Endothelial cell (in vitro differentiated cells): ENCODE measurements at places on chromosomes 12 and 14.
A peak's percentile ranks its signal among the peaks of the same experiment; 100 is the strongest.

- DNase-seq, result peak; percentile 89
Measured at GRCh38 chr14:77053046-77053841, 24.7 kb upstream of the IRF2BPL start.

- DNase-seq, result no peak
Measured at GRCh38 chr12:1796515-1797010, 23.8 kb upstream of the LRTM2 start.

DNA sequence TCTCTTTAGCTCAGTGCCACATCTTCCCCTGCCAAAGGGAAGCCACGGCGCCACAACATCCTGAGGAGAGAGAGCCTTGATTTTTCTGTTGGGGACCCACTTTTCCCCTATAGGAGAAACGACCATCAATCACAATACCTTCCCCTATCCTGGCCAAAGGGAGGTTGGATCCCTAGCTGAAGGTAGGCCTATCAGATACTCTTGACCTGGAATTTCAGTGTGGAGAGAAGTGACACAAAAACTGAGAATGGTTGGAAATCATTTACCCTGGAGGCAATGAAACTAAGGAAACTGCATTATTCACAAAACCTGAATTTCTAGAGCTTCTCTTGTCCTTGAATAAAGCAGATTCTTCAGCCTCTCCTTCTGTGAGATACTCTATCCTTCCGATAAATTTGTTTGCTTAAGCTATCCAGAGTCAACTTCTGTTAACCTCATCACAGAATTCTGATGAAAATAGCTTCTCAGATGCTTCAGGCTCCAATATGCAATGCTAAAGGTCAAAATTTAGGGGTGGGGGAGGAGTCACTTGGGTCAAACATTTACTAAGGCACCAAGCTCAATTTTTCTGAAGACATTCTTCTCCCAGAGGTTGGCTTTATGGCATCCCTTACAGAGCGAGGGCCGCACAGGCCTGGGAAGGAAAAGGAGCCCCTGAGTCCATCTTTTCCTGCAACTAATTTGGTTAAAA lies 27.0 kb upstream of the DUSP6 start:
- DNase-seq, result no peak

DNA sequence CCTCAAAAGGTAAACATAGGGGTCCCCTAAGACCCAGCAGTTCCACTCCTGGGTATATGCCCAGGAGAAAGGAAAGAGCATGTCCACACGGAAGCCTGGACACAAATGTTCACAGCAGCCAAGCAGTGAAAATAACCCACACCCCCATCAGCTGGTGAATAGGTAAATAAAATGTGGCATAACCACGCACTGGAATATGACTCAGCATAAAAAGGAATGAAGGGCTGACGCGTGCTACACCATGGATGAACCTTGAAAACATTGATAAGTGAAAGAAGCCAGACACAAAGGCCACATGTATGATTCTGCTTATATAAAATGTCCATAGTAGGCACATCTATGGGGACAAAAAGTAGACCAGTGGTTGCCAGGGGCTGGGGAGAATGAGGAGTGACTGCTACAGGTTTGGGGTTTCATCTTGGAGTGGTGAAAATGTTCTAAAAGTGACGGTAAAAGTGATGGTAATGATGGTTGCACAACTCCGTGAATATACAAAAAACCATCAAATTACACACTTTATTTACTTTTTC lies 3.8 kb upstream of the SCARB1 start:
- no peak for DNase-seq

- peak; percentile 25 for DNase-seq
Measured at GRCh38 chr12:7959701-7960121, 23.7 kb upstream of the SLC2A3 start.

DNA sequence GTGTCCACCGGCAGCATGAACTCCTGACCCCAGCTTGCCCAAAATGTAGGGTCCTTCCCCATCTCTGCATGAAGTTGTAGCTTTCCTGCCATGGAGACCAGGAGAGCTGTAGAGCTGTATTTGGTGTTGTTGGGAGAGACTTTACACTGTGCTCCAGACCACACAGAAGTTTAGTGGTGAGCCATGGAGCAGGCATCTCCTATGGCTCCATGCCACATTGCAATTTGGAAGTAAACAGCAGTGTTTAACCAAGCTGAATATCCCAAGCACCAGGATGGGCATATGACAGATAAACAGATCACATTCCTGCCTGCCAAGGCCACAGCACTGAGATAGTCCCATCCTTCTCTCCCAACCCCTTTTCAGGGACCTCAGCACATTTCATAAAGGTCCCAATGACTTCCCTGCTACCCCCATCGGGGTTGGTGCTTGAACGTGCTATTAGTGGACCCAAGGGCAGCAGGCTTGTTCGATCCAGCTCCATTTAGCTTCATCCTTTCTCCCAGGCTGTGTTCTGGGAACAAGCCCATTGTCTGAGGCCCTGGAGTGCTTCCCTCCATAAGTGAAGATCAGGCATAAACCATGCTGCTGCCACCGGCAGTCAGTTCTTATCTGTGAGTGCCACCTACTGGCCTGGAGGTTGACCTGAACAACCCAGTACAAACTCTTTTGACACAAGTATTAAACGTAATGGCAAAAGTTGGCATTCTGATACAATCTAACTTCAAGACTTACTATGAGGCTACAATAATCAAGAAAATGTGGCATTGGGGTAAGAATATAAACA lies 172.3 kb upstream of the ATXN7L3B start:
- peak; percentile 8 for DNase-seq

GRCh38 chr12:106291342-106291741 lies 11.2 kb upstream of the TCP11L2 start:
- no peak for DNase-seq

DNA sequence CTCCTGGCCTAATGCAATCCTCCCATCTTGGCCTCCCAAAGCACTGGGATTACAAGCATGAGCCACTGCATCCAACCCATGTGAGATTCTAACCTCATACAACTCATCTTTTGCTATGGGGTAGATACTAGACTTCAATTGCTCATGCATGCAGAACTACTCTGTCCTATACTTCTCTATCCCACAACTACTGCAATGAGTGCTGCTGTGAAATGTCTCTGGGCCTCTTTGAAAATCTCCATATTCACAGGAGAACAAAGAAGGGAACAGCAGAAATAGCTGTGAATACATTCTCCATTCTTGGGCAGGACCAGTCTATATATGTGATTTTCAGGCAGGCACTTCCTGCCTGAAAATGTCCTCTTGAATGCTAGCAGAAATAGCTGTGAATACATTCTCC lies 220.7 kb upstream of the GRIP1 start:
- no peak for DNase-seq

DNA sequence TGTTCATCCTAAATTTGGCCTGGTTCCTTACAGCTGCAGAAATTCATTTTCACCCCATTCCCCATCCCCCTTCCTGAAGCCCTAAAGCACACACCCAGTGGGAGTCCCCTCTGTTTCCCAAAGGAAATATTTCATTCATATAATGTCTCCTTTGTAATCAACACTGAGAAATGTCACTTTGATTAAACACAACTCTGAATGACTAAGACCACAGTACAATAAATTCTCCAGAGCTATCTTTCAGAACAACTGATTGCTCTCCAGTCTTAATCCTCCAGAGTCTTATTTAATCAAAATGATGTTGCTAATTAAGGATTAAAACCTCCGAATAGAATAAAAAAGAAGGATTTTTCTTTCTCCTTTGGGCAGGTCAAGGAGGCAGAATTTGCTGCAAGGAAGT lies 6.4 kb downstream of the SLC15A5 start:
- DNase-seq, result no peak

GRCh38 chr12:81257947-81258551 lies 180.2 kb downstream of the ACSS3 start:
- peak; percentile 26 for DNase-seq

DNA sequence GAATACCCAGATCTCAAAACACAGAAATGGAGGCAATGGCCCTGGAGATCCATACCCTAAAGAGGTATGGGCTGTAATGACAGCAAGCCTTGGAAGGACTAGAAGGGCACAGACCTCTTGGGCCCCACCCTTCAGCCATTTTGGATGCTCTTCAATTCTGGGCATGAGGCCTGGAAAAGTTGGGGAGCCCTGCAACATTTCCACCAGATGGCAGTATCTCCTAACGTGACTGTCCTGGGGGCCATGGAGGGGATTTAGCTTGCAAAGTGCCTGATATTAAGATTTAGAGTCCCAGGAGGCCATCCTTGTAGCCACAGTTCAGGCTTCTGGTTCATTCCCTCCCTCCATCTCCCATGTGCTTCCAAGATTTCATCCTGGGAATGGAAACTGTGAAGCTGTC lies 30.2 kb downstream of the KCNA5 start:
- DNase-seq, result no peak
